NCI-H2029 treated with DMSO at 0.1 percent for 48 hours (cell line): ENCODE measurements at places on chromosomes 1 and 21.

DNA sequence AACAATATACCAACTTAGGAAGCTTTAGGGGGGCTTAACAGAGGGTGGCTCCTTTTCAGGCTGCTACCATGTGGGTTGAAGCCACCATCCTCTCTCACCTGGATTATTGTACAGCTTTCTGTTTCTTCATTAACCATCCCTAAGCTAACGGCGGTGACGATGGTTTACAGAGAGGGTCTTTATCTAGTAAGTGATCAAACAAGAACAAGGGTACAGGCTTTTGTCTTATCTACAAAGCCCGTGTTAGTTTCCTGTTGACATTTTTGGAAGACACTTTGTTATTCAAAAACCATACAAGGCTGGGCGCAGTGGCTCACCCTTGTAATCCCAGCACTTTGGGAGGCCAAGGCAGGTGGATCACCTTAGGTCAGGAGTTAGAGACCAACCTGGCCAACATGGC lies 20.4 kb downstream of the SLC25A33 start:
- no peak for DNase-seq

DNA sequence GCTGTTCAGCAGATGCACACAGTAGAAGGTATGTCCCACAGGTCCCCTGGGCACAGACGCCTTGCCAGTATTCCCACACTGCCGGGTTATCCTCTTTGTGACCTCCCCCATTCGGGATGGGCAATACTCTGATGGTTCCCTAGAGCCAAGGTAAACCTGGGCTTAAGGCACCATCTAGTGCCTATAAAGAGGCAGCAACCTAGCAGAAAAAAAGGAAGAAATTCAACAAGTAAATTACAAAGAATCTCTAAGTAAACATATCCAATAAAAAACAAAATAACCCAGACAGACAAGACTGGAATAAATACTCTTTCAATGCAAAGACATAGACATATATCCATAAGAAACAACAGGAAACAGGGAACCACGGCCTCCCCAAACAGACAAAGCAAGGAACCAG lies 39.4 kb downstream of the HSF2BP start:
- no peak for DNase-seq

- DNase-seq = no peak
Observed at GRCh38 chr1:9128166-9128519, 759 bp downstream of the GPR157 start.

DNA sequence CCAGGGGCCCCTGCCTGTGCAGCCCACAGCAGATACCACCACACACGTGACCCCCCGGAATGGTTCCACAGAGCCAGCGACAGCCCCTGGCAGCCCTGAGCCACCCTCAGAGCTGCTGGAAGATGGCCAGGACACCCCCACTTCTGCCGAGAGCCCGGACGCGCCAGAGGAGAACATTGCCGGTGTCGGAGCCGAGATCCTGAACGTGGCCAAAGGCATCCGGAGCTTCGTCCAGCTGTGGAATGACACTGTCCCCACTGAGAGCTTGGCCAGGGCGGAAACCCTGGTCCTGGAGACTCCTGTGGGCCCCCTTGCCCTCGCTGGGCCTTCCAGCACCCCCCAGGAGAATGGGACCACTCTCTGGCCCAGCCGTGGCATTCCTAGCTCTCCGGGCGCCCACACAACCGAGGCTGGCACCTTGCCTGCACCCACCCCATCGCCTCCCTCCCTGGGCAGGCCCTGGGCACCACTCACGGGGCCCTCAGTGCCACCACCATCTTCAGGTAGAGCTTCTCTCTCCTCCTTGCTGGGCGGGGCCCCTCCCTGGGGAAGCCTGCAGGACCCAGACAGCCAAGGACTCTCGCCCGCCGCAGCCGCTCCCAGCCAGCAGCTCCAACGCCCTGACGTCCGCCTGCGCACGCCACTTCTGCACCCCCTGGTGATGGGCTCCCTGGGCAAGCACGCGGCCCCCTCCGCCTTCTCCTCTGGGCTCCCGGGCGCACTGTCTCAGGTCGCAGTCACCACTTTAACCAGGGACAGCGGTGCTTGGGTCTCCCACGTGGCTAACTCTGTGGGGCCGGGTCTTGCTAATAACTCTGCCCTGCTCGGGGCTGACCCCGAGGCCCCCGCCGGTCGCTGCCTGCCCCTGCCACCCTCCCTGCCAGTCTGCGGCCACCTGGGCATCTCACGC lies 51.0 kb downstream of the COL18A1 start:
- DNase-seq = no peak

DNA sequence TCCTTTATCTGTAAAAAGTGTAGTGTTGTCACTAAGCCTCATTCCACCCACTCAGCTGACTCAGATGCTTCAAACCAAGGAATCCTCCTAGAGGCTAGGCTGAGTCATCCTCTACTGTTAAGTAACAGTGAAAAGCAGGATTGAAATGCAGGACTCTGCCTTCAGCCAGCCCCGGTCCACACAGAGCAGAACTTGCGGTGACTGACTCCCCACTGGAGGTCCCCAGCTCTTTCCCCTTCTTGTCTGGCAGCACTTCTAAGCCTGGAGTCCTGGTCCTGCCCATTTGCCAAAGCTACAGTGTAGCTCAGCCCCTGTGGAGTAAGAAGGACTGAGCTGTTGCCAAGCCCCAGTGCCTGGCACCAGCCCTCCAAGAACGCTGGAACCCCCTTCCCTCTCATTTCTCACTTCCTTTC lies 1.7 kb downstream of the RAB7B start:
- DNase-seq = no peak

GRCh38 chr1:174041369-174041768 lies 19.2 kb upstream of the RC3H1 start:
- DNase-seq = no peak

GRCh38 chr1:41713141-41713540 lies 205.6 kb downstream of the HIVEP3 start:
- DNase-seq = no peak

- no peak for DNase-seq
Observed at GRCh38 chr1:172720339-172720738, 61.4 kb downstream of the FASLG start.

DNA sequence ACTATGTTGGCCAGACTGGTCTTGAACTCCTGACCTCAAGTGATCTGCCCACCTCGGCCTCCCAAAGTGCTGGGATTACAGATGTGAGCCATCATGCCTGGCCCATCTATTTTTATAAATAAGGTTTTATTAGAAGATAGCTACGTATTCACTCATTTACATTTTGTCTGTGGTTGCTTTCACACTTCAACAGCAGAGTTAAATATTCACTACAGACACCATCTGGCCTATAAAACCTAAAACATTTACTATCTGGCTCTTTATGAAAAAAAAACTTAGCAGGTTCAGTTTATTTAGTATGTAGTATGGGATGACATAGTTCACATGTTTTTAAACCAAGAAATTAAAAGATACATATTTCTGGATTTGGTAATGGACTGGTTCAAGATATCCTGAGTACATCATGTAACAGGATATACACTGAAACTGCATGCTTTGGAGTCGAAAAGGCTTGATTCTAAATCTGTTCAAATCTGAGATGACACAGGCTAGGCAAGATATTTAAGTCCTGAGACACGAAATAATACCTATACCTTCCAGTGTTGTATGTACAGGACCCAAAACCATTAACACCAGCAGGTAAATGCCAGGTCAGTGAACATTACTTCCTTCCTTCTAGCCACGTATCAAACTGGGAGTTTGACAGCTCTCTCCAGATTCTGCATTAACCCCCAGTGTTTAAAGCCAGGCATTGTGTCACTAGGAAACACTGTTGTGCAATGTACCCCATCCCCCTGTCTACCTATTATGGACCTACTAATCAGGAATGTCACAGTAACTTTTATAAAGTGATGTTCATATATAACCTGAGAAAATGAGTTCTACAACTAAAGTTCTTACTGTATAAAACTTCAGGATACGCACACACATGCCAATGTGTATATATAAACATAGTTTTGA lies 54.3 kb upstream of the SDC3 start:
- DNase-seq = no peak

DNA sequence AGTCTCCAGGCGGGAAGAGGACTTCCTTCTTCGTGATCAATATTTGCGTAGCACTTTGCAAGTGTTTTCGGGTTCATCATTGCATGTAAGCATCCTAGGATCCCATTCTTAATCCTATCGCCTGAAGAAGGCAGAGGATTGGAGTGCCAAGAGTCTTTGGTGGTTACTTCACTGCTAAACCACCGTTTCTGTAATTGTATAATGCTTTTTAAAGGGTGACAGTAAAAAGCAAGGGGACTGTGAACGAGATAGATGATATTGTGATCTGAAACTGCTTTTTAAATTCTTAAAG lies 345 bp upstream of the ALDH9A1 start:
- DNase-seq = no peak

DNA sequence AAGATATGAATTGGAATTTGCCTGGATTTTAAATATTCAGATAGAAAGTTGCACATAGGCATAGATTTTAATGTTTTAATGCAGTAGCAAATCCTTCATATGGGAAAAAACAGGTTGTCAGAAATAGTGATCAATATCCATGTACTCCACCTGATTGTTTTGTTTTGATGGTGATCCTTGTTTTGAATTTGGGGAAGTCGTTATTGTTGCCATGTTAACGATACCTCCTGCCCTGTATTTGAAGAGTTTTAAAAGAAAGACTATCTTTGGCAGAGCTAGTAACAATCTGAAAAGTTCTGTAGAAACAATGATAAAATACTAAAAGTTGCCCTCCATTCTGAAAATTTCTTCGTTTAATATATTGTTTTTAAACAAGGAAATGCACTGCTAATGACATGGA lies 1.1 kb downstream of the CEP350 start:
- no peak for DNase-seq

GRCh38 chr1:56973923-56974742 lies 8.3 kb upstream of the C8B start:
- DNase-seq = no peak

DNA sequence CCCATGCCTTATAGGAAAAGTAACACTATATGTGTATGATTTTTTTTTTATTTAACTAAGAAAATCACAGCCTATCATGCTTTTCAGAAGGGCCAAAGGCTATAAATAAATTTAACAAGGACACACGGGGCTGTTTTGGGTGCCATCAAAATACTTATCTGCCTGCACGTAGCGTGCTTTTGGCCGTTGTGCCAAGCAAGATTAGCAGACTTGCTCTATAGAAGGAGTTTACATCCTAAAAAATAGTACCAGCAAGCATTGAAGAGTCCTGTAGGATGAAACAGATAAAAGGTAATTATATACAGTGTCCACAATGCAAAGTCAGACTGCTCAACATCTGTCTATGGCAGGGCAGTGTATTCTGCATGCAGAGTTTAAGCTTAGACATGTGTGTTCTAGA lies 3.7 kb downstream of the OLIG1 start:
- no peak for DNase-seq

- no peak for DNase-seq
Observed at GRCh38 chr1:93042187-93043056, 36.7 kb upstream of the MTF2 start.

- DNase-seq = no peak
Observed at GRCh38 chr1:25037174-25038074, 107.3 kb upstream of the RUNX3 start.

- no peak for DNase-seq
Observed at GRCh38 chr1:39663559-39663958, 8.3 kb downstream of the NT5C1A start.

DNA sequence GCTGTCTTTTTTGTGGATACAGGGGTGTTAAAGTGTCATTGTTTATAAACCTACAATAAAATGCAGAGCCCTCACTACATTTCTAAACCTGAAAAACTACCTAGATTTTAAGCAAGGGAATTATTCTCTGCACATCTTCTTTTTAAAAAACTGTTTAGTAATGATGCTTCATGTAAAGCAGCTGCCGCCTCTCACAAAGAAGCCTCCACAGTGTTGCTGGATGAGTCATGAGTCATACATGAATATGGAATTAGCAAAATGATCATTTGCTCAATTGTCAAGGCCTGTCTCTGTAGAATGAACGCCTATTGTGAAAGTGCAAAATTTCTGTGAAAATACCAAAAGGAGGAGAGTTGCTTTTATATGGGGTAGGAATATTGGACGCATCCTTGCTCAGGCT lies 259.5 kb upstream of the CHRM3 start:
- no peak for DNase-seq

DNA sequence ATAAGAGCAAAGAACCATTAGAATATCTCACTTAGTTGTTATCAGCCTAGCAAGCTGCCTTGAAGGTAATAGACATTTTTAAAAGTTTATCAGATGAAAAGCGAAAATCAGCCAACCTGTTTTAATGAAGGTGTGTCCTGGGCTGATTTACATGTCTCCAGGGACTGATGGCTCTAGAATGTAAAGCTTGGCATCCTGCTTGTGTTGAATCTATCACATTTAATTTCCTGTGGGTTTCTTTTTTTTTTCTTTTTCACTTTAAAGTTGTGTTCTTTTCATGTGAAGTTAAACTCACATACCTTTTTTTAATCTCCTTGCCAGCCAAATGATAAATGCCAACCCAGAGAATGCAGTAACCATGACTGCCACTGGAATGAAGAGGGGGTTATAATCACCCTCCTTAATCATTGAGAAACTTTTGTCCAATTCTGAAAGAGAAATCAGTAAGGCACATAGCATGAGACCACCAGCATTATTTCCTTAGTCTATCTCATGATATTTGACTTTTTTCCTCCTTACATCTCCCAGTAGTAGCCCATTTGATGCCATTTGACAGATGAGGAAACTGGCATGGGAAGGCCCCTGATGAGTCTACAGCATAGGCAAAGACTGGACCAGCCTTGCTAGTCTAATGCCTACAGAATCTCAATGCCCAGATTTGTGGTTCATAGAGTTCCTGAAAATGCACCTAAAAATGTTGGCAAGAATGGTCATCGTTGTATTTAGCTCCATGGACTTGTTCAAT lies 10.0 kb downstream of the SELL start:
- DNase-seq = no peak

- no peak for DNase-seq
Observed at GRCh38 chr1:176670853-176671252, 207.9 kb downstream of the PAPPA2 start.

- DNase-seq = no peak
Observed at GRCh38 chr1:6224718-6225117, 11.0 kb downstream of the ICMT start.

- no peak for DNase-seq
Observed at GRCh38 chr1:211606332-211606913, 27.5 kb upstream of the SLC30A1 start.

- no peak for DNase-seq
Observed at GRCh38 chr1:35434703-35435102, 122.5 kb downstream of the KIAA0319L start.

DNA sequence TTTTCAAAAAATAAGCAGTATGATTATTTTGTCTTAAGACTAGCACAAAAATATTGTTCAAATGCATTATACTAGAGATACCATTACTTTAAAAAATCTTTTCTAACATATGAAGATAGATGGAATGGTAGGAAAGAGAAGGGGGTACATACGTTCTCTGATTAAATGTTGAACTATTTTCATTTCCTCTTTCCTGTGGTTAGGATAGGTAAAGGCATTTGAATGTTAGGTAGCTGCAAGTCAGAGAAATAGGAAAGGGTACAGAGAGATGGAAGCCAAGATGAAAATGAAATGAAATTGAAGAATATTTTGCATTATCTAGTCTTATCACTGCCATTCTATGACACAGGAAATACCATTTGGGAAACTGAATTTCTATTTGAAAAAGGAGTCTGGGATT lies 28.3 kb downstream of the TLCD4 start:
- no peak for DNase-seq

GRCh38 chr1:97827887-97828286 lies 92.9 kb downstream of the DPYD start:
- DNase-seq = no peak

GRCh38 chr1:76317299-76317900 lies 242.9 kb downstream of the ST6GALNAC3 start:
- no peak for DNase-seq
